ENCODE measurements at places on chromosomes 2 and 18. TPM values are rescaled to one million over a fixed set of nuclear protein-coding genes. Genes with fewer than 3 reads are reported as not detected.
A peak's percentile ranks its signal among the peaks of the same experiment; 100 is the strongest.

GRCh38 chr18:76679259-76679658 is 143.1 kb upstream of the ZNF236 start:
- no peak for DNase-seq

DNA sequence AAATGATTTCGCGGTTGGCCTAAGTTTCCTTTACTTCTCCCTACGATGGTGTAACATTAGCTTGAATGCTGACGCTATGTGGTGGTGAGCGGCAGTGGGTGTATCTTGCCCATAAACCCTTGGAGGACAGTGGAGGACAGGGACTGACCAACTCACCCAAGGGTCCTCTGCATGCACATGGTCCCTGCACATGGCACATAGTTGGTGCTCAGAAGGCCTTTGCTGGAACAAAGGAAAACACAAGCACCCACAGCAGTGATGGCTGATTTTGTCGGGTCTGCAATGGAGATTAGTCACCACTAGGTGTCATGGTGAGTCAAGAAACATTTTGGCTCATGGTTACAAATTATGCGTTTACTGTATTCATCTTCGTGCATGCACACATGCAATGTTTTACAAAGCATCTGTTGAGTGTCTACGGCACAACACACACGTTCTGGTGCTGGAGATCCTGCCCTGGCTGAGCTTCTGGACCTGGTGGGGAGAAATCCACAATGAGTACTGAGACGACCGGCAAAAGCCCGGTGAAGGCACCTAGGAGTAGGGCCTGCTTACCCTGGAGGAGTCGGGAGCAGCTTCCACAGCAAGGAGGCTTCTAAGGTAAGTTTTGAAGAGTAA is 44.0 kb downstream of the PDCL3 start:
- DNase-seq: no peak

DNA sequence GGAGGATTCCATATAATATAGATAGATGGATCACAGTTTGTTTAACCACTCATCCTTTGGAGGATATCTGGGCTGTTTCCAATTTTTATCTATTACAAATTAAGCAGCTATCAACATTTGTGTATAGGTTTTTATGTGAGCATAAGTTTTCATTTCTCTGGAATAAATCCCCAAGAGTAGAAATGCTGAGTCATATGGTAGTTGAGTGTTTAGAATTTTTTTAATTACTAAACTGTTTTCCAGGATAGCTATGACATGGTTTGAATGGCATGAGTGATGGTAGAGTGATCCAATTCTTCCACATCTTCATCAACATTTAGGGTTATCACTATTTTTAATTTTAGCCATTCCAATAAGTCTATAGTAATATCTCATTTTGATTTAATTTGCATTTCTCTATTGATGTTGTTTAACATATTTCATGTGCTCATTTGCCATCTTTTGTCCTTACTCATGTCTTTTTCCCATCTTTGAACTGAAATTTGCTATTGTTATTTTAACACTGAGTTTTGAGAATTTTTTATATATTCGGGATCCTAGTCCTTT is 31.4 kb downstream of the ABCB11 start:
- no peak for DNase-seq

DNA sequence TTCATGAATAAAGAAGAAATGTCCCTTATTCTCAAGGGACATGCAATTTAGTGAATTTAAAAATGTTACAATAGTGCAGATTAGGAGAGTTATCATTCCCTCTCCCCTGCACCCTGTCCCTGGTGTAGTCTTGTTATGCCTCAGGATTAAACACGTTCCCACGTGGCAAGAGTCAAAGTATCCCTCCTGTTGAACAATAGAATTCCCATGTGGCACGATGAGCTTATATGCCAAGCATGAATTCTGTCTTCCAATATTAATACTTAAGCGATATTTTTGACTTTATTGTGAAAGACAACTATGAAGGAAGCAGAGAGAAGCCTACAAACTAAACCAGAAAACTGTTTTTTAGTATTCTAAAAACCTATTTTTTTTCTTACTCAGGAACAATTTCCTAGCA is 36.7 kb upstream of the SPAG16 start:
- no peak for DNase-seq

DNA sequence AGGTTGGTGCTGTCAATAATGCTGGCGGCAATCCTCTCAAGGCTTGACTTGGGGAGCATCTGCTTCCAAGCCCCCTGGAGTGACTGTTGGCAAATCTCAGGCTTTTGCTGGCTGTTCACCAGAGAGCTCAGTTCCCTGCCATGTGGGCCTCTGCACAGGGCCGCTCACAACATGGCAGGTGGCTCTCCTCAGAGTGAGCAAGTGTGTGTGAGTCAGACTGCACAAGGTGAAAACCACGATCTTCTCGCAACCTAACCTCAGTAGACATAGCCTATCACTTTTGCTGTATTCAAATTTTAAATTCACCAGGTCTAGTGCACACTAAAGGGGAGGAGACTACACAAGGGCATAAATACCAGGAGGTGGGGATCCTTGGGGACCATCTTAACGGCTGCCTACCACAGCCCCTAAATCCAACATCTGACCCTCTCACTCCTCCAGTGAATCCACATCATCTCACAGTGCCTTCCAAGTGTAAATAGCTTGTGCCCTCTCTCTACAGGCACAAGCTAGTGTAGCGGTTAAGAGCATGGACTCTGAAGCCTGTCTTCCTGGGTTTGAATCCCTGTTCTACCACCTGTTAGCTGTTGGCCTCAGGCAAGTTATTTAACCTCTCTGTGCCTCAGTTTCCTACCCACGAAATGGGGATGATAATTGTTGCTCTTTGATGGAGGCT is 187.7 kb upstream of the CXCR4 start:
- DNase-seq: no peak

- DNase-seq: no peak
Observed at GRCh38 chr18:48048251-48048650, 117.8 kb upstream of the SMAD2 start.

- no peak for DNase-seq
Observed at GRCh38 chr18:77366720-77367641, 117.3 kb downstream of the GALR1 start.

DNA sequence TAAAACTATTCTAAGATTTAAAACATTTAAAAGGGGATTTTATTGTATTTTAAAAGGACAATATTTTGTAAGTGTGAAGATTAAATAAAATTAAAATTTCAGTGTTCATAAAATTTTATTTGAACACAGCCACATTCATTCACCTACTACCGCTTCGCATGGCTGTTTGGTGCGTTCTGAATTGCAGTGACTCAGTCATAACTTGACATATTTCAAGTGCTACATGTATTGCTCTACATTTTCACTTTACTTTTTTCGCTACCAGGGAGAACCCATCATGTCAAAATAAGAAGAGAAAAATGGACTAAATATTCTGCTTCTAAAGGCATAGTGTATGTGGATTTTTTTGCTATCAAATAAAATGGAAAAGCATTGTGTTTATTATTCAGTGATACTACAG is 8.7 kb downstream of the PTH2R start:
- DNase-seq: no peak

GRCh38 chr2:143158551-143159485 is 29.6 kb downstream of the ARHGAP15 start:
- no peak for DNase-seq

DNA sequence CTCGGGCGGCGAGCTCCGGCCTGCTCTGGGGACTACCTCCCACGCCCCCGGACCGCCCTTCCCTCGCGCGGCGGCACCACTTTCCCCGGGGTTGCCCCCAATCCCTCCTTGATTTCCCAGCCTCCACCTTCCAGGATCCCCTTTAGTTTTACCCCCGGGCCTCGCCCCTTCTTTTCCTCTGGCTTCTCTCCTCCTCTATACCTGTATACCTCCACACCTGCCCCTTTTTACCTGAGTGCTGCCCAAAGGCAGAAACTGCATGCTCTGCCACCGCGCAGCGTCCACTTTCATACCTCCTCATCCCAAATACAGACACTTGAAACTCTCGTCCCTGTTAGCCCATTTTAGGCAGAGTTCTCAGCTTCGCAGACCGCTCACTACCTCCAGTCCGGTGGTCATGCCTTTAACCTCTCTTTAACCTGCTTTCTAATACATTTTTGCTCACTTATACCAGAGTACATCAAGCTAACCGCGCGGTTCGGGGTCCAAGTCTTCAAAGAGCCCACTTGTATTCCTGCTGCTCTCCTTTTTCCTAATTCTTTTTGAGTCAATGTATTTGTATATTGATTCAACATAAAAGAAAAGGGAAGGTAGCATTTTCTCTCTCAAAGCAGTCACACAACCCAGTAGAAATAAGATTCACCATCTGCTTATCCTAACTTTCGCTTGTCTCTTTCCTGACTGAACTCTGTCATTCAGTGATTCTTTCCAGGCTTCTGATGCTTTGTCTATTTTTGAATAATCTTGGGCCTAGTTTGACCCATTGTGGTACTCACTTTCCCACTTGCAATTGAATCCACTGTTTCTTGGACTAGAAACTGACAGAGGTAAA is 901 bp downstream of the SPOPL start:
- DNase-seq: peak; percentile 43

DNA sequence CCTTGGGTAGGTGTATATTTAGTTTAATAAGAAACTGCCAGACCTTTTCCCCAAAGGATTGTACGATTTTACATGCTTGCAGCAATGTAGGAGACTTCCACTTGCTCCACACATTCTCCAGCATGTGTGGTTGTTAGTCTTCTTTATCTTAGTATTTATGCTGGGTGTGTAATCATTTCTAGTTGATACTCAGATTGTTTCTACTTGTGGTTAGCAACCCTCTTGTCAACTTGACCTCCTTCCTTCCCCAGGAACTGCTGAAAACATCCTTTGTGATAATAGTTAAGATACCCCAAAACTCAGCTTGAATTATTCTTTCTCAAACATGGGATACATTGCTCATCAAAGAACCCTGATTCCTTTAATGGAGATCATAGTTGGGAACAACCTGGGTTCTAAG is 37.2 kb upstream of the CYBRD1 start:
- no peak for DNase-seq

DNA sequence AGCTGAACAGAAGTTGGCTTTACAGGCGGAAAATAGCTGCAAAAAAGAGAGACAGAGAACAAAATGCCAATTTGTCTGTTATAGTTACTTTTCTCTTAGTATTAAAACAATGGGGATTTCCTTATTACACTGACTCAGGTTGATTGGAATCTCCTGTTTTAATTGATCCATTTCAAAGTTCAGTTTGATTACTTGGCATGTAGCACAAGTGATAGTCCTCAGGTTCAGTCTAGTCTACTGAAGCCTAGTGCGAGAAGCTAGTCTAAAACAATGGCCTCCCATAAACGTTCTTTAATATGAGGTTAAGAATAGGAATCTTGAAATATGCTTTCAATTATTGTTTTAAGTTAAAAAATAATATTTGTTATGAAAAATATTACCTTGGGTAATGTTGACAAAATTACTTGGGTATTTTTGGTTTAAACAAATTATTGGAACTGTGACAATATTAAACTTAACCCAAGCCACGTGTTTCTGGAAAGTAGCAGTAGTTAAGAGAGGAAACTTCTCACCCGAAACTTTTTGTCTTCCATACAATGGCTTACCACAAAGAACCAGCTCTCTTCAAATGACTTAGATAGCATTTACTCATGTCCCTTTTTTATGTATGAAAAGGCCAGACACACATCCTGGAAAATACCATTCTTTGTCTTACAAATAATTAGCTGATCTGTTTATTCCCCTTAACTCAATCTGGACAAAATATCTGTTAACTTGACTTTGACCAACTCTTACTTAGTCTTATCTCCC is 1326.2 kb upstream of the TMEFF2 start:
- DNase-seq: no peak

GRCh38 chr2:118301248-118301647 is 213.0 kb downstream of the INSIG2 start:
- no peak for DNase-seq

DNA sequence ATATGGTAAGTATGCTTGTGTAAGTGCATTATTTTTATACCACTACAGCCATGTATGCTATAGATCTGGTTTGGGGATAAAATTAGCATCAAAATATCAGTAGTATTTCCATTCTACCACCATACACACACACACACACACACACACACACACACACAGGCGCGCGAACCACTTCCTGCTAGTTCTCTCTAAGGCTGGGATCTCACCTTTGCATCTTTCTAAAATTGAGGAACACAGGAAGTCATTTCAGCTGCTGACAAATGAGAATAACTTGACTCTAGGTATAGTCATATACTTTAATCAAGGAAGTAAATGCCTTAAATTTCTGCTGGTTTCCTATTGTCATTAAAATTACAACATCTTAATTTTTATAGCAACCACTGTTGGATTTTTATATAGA is 72.5 kb downstream of the RBM43 start:
- DNase-seq: no peak

GRCh38 chr2:176613323-176613987 is 344.2 kb downstream of the MTX2 start:
- no peak for DNase-seq

GRCh38 chr18:34978533-34978893 is 62.7 kb upstream of the MAPRE2 start:
- no peak for DNase-seq

DNA sequence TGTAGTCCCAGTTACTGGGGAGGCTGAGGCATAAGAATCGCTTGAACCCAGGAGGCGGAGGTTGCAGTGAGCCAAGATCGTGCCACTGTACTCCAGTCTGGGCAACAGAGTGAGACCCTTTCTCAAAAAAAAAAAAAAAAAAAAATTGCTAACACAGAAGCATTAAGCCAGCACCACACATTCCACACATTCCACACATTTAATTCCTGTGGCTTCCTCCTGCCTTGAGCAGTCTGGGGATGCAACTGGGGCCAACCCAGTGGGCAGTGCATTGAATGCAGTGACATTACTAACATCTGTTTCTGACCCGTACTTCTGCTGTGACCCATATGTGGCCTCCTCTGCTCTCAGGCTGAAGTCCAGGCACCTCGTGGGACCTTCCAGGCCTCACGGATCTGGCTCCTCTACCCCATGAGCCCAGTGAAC is 107.0 kb downstream of the BCL2L11 start:
- DNase-seq: peak; percentile 47

- no peak for DNase-seq
Observed at GRCh38 chr2:221845021-221845365, 272.9 kb upstream of the EPHA4 start.

DNA sequence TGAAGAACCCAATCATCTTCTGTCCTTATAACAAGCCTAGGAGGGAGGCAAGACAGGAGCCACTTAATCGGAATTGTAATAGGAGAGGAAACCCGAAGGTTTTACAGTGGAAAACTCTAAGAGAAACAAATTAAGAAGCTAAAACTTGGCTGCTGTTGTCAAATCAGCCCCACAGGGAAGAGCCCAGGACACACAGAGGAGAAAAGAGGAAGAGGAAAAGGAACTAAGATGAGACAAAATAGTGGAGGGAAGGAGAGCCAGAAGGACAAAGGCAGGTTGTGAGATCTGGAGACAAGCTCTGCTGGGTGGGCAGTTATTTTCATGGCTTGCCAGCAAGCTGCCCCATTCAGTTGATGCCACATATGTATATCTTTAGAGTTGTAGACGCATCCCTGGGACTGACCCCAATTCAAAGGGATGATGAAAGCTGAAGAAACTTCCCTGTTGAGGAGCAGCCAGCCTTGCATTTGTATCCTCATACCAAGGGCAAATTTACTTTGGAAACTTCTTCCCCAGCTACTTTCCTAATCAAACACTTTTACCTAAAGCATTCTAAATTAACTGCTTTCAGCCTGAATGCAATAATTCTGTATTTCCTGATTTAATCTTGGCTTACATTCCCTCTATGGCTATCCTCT is 499.8 kb upstream of the MEIS1 start:
- DNase-seq: no peak

Gene CNGA3
- total RNA-seq: 0.15 TPM

Gene UNC50
- 51.8 TPM for total RNA-seq

Gene CCL20
- total RNA-seq: 6.7 TPM

Gene HJURP
- 0.33 TPM for total RNA-seq

Gene CHRNA1
- not detected for total RNA-seq

Gene CGREF1
- 16.4 TPM for total RNA-seq

Gene ADCYAP1
- total RNA-seq: not detected

Gene BMP10
- total RNA-seq: not detected

Gene TRIM43
- not detected for total RNA-seq

Gene ACKR3
- total RNA-seq: 23.6 TPM
